ENCODE measurements at places on chromosomes 2 and 18.

GRCh38 chr2:207423886-207424285, 105.9 kb upstream of the CREB1 start:
- DNase-seq = no peak

DNA sequence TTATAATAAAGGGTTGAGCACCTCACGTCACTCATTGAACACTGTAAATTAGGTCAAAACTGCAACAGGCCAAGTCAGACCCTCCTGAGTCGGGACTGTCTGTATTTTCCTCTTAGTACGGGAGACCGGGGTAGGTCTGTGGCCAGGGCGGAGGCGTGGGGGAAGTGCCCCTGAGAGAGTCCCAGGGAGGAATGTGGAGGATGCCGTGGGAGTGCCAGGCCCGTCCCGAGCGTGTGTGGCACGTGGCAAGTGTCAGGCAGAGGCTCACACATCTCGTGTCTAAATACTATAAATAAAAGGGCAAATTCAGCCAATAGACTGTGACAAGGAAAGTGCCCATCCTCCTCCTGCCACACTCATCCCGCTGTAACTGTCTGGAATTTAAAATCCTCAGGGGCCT, 6.3 kb upstream of the HDAC4 start:
- DNase-seq = no peak

- no peak for DNase-seq
Measured at GRCh38 chr2:24304098-24304497, 56.2 kb downstream of the ITSN2 start.

DNA sequence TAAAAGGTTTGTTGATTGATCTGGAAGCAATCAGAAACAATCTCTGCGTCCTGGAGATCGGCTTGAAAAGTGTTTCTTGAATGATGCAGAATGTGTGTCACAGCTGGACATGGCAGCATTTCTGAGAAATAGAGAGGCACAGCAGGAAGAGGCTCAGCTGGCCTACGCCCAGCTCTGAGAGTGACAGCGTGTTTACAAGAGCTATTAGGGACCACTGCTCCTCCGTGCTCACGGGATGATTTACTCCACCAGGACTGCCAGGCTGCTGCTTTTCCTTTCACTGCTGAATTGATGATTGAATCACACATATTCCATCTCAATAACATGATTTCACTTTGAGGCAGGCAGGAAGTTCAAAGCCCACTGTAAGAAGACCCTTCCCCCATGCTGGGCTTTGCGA, 62.8 kb downstream of the GALNT14 start:
- no peak for DNase-seq

- DNase-seq = no peak
Measured at GRCh38 chr2:241680827-241681599, 5.6 kb downstream of the DTYMK start.
